Renal cortex interstitium (tissue), 15 donors: ENCODE measurements at places on chromosomes 16 and 17. TPM values are rescaled to one million over a fixed set of nuclear protein-coding genes. Genes with fewer than 3 reads are reported as not detected.

SHPK gene
- polyA plus RNA-seq = 15.7 TPM

SLC22A31 gene
- polyA plus RNA-seq = 0.75 TPM

TRIM72 gene
- 0.09 TPM for polyA plus RNA-seq

IRX3 gene
- 40.2 TPM for polyA plus RNA-seq

DNA sequence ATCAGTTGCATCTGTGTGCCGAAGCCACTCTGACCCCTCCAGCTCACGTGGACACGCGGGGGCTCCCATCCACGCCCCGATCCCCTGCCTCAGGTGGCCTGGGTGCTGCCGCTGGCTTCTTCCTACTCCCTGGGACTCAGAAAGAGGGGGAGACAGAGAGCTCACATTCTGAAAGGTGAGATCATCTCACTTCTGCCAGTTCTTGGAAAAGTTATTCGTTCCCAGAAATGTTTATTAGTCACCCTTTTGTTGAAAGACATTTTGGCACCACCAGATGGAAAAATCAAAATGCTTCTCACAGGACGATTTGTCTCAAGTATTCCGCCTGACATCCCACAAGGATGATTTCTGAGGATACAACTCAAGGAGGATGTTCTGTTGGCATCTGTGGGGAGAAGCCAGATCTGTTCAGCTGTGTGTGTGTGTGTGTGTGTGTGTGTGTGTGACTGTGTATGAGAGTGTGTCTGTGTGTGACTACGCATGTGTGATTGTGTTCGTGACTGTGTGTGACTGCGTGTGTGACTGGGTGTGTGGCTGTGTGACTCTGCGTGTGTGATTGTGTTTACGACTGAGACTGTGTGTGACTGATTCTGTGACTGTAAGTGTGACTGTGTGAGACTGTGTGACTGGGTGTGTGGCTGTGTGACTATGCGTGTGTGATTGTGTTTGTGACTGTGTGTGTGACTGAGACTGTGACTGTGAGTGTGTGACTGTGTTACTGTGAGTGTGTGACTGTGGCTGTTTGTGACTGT is 207.3 kb downstream of the NTN1 start:
- no peak for DNase-seq

DNA sequence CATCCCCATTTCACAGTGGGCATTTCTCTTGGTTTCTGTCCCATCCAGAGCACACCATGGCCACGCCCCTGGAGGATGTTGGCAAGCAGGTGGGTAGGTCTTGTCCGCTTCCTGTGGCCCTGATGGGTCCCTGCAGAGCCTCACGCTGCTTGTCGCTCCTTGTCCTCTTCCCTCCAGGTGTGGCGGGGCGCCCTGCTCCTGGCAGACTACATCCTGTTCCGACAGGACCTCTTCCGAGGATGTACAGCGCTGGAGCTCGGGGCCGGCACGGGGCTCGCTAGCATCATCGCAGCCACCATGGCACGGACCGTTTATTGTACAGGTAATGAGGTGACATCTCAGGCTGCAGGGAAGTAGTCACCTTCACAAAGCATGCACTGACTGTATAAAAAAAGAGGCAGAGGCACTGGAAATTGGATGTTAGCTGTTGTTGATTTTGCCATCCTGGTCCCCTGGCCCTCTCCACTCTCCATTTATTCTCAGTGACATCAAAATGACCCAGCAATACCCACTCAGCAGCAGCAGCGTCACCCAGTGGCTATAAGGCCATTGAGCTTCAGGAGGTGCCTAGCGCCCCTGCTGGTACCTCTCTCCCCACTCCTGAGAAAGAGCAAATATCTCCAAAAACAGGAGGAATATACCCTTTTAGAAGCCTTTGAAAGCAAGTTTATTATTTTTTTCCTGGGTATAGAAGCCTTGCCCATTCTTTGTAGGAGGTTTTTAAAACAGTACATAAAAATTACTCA is 13.7 kb downstream of the METTL22 start:
- DNase-seq = no peak

DNA sequence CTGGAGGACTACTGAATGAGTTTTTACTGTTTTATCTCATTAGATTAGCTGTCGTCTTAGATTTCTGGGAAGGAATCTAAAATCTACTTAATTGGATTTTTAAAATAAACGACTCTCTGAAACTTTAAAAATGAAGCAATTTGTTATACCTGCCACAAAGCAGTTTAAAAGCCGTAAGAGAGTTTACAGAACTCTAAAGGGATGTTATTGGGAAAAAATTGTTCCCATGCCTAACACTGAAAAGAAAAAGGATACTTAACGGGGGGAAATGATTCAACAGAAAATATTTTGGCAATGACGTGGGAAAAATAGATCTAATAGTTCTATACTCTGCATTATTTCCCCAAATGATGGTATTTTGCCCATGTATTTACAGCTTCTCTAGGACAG is 27.0 kb downstream of the ARHGAP17 start:
- no peak for DNase-seq

GRCh38 chr16:46885960-46886763 is 2.0 kb downstream of the GPT2 start:
- no peak for DNase-seq
